Karpas-422 (cell line): ENCODE measurements at places on chromosomes 6 and 20.

GRCh38 chr6:72813807-72814596 lies 192.1 kb downstream of the KCNQ5 start:
- no peak for DNase-seq

DNA sequence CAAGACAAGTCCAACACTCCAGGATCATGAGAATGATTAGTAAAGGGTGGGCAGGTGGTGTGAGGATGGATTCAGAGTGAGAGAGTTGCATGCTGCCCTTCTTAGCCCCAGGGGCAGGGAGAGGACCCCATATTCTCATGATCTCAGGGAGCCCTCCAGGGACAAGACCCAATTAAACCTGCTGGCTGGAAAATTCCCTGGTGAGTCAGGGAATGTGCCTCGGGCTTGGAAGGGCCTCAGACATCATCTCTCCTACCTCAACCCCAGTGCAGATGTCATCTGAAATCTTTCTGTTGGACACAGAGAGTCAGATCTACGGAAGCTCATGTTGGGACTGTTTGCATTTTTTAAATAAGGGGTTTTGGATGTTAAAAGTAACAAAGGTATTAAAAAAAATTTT lies 9.2 kb upstream of the SIRPD start:
- no peak for DNase-seq

- no peak for DNase-seq
Observed at GRCh38 chr6:25337431-25337830, 58.3 kb downstream of the CARMIL1 start.

DNA sequence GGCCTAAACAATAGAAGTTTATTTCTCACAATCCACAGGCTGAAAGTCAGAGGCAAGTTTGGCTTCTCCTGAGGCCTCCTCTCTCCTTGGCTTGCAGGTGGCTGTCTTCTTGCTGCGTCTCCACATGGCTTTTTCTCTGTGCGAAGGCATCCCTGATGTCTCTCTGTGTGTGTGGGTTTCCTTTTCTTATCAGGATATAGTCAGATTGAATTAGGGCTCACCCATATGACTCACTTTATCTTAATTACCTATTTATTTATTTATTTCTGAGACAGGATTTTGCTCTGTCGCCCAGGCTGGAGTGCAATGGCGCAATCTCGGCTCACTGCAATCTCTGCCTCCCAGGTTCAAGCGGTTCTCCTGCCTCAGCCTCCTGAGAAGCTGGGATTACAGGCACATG lies 30.7 kb downstream of the LINC00237 start:
- no peak for DNase-seq

GRCh38 chr20:17648315-17648646 lies 33.8 kb downstream of the RRBP1 start:
- DNase-seq = no peak

- DNase-seq = no peak
Observed at GRCh38 chr6:140537211-140537610, 1162.8 kb upstream of the CITED2 start.

GRCh38 chr6:70489364-70489763 lies 76.1 kb downstream of the FAM135A start:
- no peak for DNase-seq

- DNase-seq = no peak
Observed at GRCh38 chr6:151719070-151719469, 88.4 kb upstream of the ESR1 start.

DNA sequence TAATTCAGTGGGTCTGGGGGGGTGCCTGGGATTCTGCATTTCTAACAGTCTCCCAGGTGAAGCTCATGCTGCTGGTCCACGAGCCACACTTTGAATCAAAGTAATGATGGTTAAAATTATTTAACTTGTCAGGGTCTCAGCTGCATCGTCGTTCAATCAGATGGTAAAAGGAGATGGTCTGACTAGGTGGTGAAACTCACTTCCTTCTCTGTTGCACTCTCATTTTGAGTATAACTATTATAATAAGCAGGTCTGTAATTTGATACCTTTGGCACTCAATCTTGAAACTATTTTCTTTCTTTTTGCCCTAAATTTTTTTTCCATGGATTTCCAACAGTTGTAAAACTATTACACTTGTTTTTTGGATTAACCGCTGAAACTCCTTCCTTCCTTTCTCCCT lies 292.5 kb downstream of the FARS2 start:
- DNase-seq = no peak

GRCh38 chr6:98641949-98642719 lies 192.2 kb upstream of the POU3F2 start:
- no peak for DNase-seq

DNA sequence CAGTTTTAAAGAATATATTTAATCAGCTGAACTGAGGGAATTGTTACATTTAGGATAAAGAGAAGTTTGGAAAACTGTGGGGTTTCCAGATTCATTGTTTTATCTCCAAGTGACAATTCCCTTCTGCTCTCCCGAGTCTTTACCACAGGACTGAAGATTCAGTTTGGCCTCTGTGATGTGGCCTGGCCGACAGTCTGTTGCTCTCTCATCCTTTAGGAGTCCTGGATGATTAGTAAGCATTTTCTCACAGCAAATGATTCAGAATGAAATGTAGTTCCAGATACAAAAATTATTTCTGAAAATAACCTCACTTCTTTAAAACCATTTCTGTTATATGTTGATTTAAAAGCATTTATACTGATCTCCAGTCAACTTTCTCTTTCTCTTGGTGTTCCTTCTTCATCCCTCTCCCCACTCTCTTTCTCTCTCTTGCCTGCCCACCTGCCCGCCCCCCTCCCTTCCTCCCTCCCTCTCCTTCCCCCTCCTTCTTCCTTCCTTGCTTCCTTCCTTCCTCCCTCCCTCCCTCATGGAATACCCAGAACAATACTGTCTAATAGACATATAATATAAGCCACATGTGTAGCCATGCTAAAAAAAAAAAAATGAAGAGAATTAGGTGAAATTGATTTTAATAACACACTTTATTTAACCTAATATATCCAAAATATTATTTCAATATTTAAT lies 254.9 kb downstream of the PRL start:
- no peak for DNase-seq

DNA sequence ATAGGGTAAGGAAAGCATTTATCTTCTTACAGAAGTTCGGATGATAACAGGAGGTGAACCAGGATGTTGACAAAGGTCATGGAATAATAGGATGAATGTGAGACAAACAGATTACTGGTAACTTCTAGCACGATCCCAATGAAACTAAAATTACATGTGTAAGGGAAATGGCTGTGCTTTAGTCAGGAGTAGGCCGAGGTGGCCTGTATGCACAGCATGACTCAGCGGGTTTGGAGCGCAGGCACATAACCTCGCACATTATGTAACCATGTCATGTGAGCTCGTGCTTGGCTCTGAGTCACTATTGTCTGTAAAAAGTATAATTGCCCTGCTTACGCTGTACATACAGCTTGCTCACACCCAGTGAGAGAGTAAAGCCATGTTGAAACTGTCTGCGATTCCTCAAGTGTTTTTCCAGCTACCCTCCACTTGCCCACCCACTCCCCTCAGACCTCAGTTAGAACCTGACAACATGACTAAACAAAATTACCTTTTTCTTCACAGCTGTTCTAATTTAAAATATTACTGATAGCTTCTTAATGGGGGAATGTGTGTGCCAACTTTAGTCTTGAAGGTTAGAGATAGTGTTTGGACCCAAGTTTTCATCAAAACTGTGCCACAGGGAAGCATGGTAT lies 8.2 kb downstream of the CYB5R4 start:
- peak; percentile 56 for DNase-seq

- DNase-seq = no peak
Observed at GRCh38 chr20:45892828-45893500, 1.8 kb downstream of the CTSA start.

GRCh38 chr20:58097429-58097828 lies 131.0 kb downstream of the ANKRD60 start:
- DNase-seq = no peak

DNA sequence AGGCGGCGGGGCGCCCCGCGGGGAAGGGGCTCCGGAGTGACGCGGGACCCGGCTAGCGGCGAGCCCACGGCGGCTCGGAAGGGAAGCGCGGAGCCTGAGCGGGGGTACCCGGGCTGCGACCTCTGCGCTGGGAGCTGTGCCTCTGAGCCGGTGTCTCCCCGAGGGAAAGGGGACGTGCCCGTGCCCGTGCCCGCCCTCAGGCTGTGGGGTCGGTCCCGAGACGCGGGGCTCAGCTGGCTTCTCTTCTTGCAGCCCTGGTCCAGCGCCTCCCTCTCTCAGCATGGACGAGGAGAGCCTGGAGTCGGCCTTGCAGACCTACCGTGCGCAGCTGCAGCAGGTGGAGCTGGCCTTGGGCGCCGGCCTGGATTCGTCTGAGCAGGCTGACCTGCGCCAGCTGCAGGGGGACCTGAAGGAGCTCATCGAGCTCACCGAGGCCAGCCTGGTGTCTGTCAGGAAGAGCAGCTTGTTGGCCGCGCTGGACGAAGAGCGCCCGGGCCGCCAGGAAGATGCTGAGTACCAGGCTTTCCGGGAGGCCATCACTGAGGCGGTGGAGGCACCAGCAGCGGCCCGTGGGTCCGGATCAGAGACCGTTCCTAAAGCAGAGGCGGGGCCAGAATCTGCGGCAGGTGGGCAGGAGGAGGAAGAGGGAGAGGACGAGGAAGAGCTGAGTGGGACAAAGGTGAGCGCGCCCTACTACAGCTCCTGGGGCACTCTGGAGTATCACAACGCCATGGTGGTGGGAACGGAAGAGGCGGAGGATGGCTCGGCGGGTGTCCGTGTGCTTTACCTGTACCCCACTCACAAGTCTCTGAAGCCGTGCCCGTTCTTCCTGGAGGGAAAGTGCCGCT lies 686 bp downstream of the ZGPAT start:
- DNase-seq = no peak

DNA sequence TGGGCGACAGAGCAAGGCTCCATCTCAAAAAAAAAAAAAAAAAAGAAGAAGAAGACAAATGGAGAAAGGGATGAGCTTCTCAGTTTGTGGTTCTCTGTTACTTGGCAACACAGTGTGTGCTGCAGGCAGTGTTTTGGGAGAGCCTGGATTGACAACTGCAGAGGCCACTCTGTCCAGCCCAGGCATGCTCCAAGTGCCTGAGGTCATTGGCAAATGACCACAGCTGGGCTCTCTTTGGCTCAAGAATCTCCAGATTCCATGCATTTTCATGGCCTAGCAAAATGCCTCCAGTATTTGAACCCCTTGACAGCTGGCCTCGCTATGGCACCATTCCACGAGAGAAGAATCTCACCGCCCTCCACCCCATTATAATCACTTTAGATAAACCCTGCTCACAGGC lies 126.2 kb downstream of the ANKRD60 start:
- DNase-seq = no peak

GRCh38 chr6:105164418-105164817 lies 15.4 kb downstream of the POPDC3 start:
- no peak for DNase-seq

DNA sequence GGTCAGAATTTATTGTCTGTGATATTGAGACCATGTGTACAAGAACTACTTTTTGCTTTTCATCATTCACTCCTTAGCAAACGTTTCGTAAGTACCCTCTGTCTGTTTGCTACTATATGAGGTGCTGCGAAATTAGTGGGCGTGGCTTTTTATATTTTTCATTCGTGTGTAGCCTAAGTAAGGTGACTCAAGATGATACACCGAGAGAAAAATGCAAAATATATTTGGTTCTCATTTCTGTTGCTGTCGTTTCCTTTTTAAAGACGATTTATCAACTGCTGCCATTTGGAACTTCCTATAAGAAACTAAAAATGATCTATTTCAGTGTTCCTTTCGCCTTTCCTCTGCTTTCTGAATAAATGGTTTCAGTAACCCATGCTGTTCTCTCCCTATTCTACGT lies 61.2 kb downstream of the VAPB start:
- no peak for DNase-seq

DNA sequence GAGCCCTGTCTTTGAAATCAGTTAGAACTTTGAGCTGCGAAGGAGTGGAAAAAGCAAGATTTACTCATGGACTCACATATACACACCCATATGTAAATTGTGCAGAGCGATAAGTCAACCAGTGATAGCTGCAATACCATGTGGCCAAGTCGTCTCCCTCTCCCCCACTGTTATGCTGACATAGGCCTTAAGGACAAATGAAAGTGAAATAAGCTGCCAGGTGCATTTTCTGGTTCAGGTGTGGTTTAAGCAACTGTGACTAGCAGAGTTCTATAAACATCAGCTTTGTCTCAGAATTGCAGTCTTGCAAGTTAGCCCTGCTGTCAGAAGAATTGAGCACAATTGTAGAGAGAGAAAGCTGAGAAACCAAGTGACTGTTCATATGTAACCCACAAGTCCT lies 9.6 kb downstream of the FAM83B start:
- DNase-seq = peak; percentile 19

GRCh38 chr20:45157962-45158361 lies 16.7 kb upstream of the PI3 start:
- no peak for DNase-seq
